Caki2 (cell line): ENCODE measurements at places on chromosomes 6 and 20. TPM values are rescaled to one million over a fixed set of nuclear protein-coding genes. Genes with fewer than 3 reads are reported as not detected.
A peak's percentile ranks its signal among the peaks of the same experiment; 100 is the strongest.

Gene GRM1
- total RNA-seq, result 0.20 and 0.41 TPM in 2 replicates

DNA sequence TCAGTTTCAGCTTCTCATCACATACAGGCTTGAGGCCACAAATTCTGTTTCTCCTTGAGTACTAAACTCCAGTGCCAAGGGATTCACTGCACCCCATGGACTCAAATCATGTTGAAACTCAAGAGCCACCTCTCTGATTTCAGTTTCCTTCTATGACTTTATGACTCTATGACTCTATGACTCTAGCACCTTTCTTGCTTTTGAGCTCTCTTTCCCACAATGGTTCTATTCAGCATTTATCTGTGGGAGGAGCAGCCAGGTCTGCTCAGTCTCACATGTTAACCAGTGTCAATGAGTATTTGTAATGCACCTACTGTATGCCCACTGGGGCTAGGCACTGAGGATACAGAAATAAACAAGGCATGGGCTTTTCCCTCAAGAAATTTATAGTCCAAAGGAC, 14.6 kb upstream of the SLC22A2 start:
- DNase-seq, result no peak

Gene DEFB124
- total RNA-seq, result not detected in 2 replicates

DNA sequence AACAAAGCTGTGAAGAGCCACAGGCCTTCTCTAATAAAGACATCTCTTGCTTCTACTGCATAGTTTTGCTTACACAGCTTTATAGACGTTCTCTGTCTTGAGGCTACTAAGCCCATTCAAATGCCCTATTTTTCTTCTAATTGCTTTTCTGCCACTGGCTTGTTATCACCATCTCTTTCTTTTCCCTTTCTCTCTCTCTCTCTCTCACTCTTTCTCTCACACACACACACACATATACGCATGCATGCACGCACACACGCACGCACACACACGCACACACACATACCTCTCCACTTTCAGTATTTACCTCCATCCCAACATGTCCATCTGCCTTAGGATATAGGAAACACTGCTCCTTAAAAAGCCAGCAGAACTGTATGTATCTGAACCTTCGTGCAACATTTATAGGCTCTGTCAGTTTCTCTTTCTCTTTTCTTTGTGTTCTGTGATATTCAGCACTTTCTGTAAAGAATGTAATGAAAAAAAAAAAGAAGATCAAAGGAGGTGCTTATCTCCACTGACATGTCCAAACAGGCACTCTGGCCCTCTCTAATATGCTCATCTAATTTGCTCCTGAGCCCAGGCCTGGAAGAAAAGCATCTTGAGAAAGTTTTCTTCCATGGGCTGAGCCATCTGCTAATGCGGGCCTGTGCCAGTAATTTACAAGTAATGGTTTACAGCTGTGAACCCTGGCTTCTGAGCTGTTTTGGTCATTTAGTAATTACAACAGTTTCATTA, 1046.7 kb upstream of the MAP3K7 start:
- DNase-seq, result no peak

GRCh38 chr6:3032986-3033385, 33.3 kb downstream of the NQO2 start:
- DNase-seq, result peak; percentile 39

- DNase-seq, result no peak
Measured at GRCh38 chr6:67591910-67592309, 1043.2 kb upstream of the ADGRB3 start.

Gene MTFR2
- total RNA-seq, result 10.6 and 14.2 TPM in 2 replicates

- no peak for DNase-seq
Measured at GRCh38 chr6:67394254-67394653, 1240.8 kb upstream of the ADGRB3 start.

Gene OPRM1
- total RNA-seq, result not detected in 2 replicates

GRCh38 chr6:132298344-132298949, 102.8 kb downstream of the MOXD1 start:
- peak; percentile 25 for DNase-seq

DNA sequence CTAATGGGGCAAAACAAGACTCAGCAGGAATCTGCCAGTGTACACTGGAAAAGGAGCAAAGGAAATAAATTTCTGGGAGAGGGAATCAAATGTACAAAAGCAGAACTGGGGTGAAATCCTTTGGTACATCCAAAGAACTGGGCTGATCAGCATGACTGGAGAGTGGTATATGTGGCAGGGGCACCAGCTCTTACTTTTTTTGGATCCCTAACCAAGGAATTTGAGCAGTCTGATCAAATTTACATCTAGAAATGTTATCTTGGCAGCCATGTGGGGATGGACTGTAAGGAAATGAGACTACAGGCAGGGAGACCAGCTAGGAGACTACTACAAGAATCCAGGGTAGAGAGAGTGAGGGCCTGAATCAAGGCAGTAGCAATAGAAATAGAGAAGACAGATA, 1.2 kb upstream of the ZSCAN31 start:
- DNase-seq, result no peak

Gene CLPSL2
- not detected in 2 replicates for total RNA-seq

Gene DNAH8
- not detected in 2 replicates for total RNA-seq

Gene GRIK2
- total RNA-seq, result 0.03 TPM in 1 of 2 replicates, not detected in the other

DNA sequence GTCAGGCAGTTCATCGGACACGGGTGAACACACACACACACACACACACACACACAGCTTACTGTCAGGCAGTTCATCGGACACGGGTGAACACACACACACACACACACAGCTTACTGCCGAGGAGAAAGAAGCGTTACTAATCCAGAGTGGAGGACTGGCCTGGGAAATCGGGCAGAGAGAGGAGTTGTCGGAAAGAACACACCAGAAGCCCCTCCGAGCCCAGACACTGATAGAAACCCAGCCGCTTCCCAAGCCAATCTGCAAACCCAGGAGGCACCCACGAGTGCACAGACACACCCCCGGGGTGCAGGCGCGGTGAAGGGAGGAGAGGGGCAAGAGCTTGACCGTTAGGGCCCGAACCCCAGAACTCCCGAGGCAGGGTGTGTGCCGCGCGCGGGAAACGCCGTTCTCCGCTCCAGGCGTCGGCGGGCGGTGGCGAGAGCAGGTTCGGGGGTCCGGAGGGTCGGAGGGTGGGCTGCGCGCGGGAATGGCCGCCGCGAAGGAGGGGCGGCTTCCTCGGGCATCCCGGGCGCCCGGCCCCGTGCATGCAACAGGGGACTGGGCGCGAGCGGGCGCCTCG, 636 bp downstream of the ELOVL2 start:
- DNase-seq, result peak; percentile 88

DNA sequence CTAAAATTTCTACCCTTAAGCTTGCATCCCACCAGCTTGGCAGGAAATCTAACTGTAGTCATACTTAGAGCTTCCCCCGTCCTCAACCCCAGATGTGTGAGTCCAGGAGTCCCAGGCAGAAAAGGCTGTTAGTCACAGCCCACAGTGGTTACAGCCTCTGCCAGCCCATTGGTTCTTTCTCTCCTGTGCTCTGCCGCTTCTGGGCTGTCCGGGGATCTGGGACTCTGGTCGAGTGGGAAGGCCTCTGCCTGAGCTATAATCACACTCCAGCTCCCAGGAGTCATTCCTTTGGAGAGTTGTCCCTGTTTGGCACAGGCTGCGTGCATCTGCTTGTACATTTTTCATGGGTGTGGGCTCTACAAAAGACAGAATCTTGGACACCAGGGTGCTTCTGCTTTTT, 45.6 kb upstream of the FYN start:
- no peak for DNase-seq

GRCh38 chr6:2990932-2991506, 8.7 kb upstream of the NQO2 start:
- no peak for DNase-seq

GRCh38 chr6:2196079-2196679, 49.2 kb downstream of the GMDS start:
- DNase-seq, result peak; percentile 53

Gene MYLK4
- total RNA-seq, result 0.57 and 1.2 TPM in 2 replicates

Gene GLP1R
- not detected in 2 replicates for total RNA-seq

Gene EYA2
- total RNA-seq, result not detected in 2 replicates

Gene OTOR
- total RNA-seq, result not detected in 2 replicates

Gene ATP6V1G2
- total RNA-seq, result 0.14 and 0.64 TPM in 2 replicates

DNA sequence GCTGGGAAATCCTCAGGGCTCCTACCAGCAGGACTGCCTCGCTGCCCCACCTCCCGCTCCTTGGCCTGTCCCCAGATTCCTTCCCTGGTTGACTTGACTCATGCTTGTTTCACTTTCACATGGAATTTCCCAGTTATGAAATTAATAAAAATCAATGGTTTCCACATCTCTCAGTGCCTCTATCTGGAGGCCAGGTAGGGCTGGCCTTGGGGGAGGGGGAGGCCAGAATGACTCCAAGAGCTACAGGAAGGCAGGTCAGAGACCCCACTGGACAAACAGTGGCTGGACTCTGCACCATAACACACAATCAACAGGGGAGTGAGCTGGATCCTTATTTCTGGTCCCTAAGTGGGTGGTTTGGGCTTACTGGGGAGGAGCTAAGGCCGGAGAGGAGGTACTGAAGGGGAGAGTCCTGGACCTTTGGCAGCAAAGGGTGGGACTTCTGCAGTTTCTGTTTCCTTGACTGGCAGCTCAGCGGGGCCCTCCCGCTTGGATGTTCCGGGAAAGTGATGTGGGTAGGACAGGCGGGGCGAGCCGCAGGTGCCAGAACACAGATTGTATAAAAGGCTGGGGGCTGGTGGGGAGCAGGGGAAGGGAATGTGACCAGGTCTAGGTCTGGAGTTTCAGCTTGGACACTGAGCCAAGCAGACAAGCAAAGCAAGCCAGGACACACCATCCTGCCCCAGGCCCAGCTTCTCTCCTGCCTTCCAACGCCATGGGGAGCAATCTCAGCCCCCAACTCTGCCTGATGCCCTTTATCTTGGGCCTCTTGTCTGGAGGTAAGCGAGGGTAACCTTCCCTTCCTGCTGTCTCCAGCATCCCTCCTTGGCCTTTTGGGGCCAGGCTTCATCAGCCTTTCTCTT, at the start of gene CFB:
Gene CFB (plus strand): TSS at position 589 of the 863 bp plus-strand sequence. CDS start 127 bp downstream, at position 716.
- DNase-seq, result peak; percentile 75

Gene GRM4
- 1.2 TPM in 1 of 2 replicates, not detected in the other for total RNA-seq

Gene RALGAPA2
- 1.9 and 2.2 TPM in 2 replicates for total RNA-seq

- no peak for DNase-seq
Measured at GRCh38 chr6:29424168-29424567, 9.4 kb downstream of the OR12D1 start.

GRCh38 chr6:13479971-13480434, 7.4 kb downstream of the GFOD1 start:
- DNase-seq, result no peak

Gene NTSR1
- total RNA-seq, result not detected in 2 replicates

GRCh38 chr20:10634683-10635411, 39.0 kb downstream of the JAG1 start:
- peak; percentile 54 for DNase-seq

Gene SYNJ2
- total RNA-seq, result 14.2 and 21.3 TPM in 2 replicates

Gene C2
- total RNA-seq, result 3.2 and 7.7 TPM in 2 replicates

- DNase-seq, result peak; percentile 47
Measured at GRCh38 chr20:1273366-1273765, 7.3 kb downstream of the SNPH start.
